Activated CD4-positive, alpha-beta memory T cell treated with anti-CD3 and anti-CD28 coated beads for 36 hours (primary cell): ENCODE measurements at places on chromosomes 4 and X. TPM values are rescaled to one million over a fixed set of nuclear protein-coding genes. Genes with fewer than 3 reads are reported as not detected.

Gene FRAS1
- total RNA-seq, result not detected

Gene COL4A5
- total RNA-seq, result not detected

Gene LEF1
- total RNA-seq, result 111 TPM

Gene ATOH1
- total RNA-seq, result not detected

Gene PGAM4
- 1.9 TPM for total RNA-seq

Gene HPF1
- total RNA-seq, result 36.6 TPM

Gene NOX1
- not detected for total RNA-seq

Gene RUFY3
- total RNA-seq, result 15.8 TPM

Gene MAGEC2
- not detected for total RNA-seq

Gene CHRDL1
- total RNA-seq, result not detected

Gene ENPEP
- total RNA-seq, result not detected

Gene ANOS1
- not detected for total RNA-seq

DNA sequence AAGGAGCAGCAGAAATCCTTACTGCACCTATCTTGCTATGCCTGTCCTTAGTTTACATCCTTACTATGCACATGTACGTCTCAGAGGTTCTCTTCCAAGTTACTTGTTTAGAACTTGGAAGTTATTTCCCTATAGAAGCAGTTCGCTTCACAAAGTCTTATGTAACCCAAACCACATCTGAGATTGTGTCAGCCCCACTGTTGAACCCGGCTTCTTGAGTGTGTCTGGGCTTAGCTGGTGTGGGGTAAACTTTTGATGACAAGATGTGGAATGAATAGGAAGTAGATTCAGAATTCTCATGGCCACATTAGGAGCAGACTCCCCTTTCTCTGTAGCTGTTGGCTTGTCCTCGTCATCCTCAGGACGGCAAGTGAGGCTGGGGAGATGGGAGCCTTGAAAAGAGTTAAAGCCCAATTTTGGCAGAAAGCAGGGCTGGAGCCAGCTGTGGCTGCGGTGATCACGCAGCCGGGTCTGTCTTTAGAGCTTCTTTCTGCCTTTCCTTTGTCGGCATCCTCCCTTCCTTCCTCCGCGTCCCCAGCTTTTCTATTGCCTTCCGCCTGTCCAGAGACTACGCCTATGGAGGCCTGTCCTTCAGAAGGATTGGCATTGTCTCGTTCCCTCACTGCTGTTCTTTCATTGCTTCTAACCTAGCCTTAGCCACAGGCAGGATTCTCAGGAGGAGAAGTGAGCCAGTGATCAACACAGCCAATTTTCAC lies 23.0 kb upstream of the LIMCH1 start:
- no peak overlapping the region for H3K27ac ChIP-seq
- H3K36me3 ChIP-seq, result no peaks in the 10 kb centered on the region
- H3K4me3 ChIP-seq, result no peak overlapping the region
- DNase-seq, result no peak
- no peaks in the 10 kb centered on the region for H3K4me1 ChIP-seq

GRCh38 chr4:183602557-183603027 lies 56.4 kb downstream of the RWDD4 start:
- no peaks in the 10 kb centered on the region for H3K36me3 ChIP-seq
- no peaks in the 10 kb centered on the region for H3K4me1 ChIP-seq
- H3K27ac ChIP-seq, result no peak overlapping the region
- peaks cover 3% of the 10 kb centered on the region for H3K27me3 ChIP-seq
- DNase-seq, result no peak

DNA sequence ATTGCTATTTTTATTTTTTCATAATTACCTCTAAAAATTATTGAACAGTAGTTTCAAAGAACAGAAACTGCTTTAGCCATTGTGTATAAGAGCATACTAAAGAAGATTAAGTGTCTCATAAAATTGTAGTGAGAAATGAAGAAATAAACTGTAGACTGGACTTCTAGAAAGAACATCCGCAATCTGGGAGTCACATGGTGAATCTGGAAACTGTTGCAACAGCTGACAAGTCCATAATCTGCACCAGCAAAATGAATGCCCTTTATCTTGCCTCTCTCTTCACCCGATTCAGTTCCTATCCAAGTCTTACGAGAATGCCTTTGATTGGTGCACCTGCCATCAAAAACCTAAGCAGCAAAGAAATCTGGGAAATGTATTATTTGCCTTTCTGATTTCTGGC lies 312.9 kb downstream of the NAF1 start:
- H3K27ac ChIP-seq, result no peak overlapping the region
- no peaks in the 10 kb centered on the region for H3K4me1 ChIP-seq
- H3K4me3 ChIP-seq, result no peak overlapping the region
- H3K36me3 ChIP-seq, result no peaks in the 10 kb centered on the region

DNA sequence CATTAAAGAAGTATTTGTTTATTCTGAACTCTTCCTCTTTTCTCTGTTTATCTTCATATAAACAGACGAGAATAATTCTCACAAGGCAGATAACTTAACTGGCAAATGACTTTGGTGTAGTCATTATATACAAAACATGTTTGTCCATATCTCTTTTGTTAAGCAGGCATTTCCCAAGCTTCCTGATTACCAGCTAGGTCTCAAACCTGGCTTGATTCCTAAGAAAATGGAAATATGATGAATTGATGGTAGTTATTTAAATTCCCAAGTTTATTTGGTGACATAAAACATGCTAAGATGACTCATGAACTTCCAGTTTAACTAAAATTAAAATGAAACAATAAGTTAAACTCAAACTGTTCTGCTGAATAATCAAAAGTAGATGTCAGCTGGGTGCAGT lies 96.8 kb downstream of the ARSJ start:
- H3K4me3 ChIP-seq, result no peak overlapping the region
- no peak for DNase-seq
- H3K36me3 ChIP-seq, result no peaks in the 10 kb centered on the region
- peaks cover 4% of the 10 kb centered on the region for H3K4me1 ChIP-seq

DNA sequence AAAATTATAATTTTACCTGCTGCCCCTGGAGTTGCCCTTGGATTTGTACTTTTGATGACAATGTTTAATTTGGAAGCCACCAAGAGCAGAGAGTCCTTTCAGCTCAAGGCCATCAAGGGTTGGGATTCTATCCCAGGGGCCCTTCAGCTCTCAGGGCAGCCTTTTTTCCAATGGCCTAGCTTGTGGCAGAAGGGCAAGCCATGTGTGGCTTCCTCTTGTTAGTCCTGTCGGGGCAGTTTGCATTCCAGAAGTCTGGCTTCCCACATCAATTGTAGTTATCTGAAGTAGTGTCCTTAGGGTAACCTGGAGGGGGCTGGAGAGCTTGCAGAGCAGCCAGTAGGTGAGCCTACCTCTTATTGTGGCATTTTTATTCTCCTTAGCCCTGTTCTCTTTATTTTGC lies 569.4 kb downstream of the TRAM1L1 start:
- H3K4me1 ChIP-seq, result no peaks in the 10 kb centered on the region
- H3K27me3 ChIP-seq, result no peaks in the 10 kb centered on the region
- no peaks in the 10 kb centered on the region for H3K36me3 ChIP-seq
- DNase-seq, result no peak

DNA sequence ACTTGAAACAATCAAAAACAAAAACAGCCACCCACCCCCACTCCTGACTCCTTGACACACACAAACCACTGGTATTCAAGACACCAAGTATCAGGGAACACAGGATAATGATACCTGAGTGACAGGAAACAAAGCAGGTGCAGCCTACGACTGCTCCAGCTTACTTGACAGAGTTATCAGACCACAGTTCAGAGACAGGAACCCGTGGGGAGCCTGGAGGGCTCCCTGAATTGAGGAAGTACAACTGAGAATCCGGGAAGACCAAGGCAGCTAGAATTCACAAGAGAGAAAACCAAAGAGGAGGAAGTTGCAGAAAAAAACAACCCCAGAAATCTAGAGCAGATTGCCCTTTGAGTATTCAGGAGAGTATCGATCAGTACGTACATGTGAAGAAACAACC lies 20.5 kb downstream of the COMMD8 start:
- peaks cover 4% of the 10 kb centered on the region for H3K4me1 ChIP-seq
- no peak overlapping the region for H3K27ac ChIP-seq
- H3K27me3 ChIP-seq, result no peaks in the 10 kb centered on the region

DNA sequence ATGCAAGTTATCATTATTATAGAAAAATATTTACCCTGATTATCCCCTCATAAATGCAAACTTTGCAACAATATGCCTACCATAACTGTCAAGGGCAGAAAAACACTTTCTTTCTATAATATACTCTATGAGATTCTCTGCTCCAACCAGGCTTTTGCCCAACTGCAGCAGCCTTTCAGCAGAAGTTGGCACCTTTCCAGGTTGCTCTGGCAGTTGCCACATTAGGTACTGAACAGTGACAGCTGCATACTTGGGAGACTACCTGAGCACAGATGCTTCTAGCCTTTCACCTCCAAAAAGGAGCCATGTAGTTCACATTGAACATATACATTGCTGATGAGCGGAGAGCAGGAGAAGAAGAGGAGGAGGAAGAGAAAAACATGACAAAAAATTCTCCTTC lies 69.5 kb upstream of the BRWD3 start:
- no peaks in the 10 kb centered on the region for H3K4me1 ChIP-seq
- H3K27ac ChIP-seq, result no peak overlapping the region
- H3K36me3 ChIP-seq, result no peaks in the 10 kb centered on the region
- no peaks in the 10 kb centered on the region for H3K27me3 ChIP-seq
- no peak overlapping the region for H3K4me3 ChIP-seq
- DNase-seq, result no peak

DNA sequence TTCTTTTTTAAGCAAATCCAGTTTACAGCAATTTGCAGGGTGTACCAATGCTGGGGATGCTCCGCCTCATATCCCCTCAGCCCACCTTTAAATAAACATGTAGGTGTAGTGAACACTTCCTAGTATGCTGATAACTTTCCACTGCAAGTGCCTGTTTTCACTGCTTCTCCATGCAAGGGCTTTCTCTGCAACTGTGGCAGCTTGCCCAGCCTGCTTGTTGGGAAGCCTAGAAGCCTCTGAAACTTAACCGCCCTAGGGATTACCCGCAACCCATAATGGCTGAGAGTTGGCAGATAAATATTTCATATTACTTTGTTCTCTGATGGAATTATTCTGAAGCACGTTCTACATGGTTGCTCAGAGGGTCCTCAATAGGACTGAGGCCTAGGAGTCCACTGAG lies 253.7 kb upstream of the DDX53 start:
- H3K27ac ChIP-seq, result no peak overlapping the region
- H3K36me3 ChIP-seq, result no peaks in the 10 kb centered on the region
- H3K27me3 ChIP-seq, result no peaks in the 10 kb centered on the region
- no peaks in the 10 kb centered on the region for H3K4me1 ChIP-seq
- DNase-seq, result no peak

GRCh38 chr4:26985873-26986272 lies 125.2 kb downstream of the STIM2 start:
- no peaks in the 10 kb centered on the region for H3K27me3 ChIP-seq
- peaks cover 43% of the 10 kb centered on the region for H3K4me1 ChIP-seq
- no peak overlapping the region for H3K4me3 ChIP-seq
- peak; percentile 56 for DNase-seq
- no peak overlapping the region for H3K27ac ChIP-seq

GRCh38 chr4:124329134-124329533 lies 383.4 kb downstream of the ANKRD50 start:
- H3K36me3 ChIP-seq, result no peaks in the 10 kb centered on the region
- no peak overlapping the region for H3K4me3 ChIP-seq
- no peaks in the 10 kb centered on the region for H3K4me1 ChIP-seq

- DNase-seq, result no peak
- H3K4me3 ChIP-seq, result no peak overlapping the region
- H3K27ac ChIP-seq, result no peak overlapping the region
- H3K36me3 ChIP-seq, result no peaks in the 10 kb centered on the region
- peaks cover 5% of the 10 kb centered on the region for H3K4me1 ChIP-seq
Measured at GRCh38 chrX:23804578-23804977, 21.6 kb downstream of the SAT1 start.

GRCh38 chr4:52106660-52107059 lies 55.6 kb downstream of the SPATA18 start:
- DNase-seq, result no peak
- no peak overlapping the region for H3K4me3 ChIP-seq
- no peaks in the 10 kb centered on the region for H3K27me3 ChIP-seq
- H3K27ac ChIP-seq, result no peak overlapping the region
- no peaks in the 10 kb centered on the region for H3K4me1 ChIP-seq

- H3K4me3 ChIP-seq, result no peak overlapping the region
- H3K27me3 ChIP-seq, result no peaks in the 10 kb centered on the region
- no peaks in the 10 kb centered on the region for H3K36me3 ChIP-seq
Measured at GRCh38 chrX:107686792-107687191, 58.5 kb downstream of the PRPS1 start.

DNA sequence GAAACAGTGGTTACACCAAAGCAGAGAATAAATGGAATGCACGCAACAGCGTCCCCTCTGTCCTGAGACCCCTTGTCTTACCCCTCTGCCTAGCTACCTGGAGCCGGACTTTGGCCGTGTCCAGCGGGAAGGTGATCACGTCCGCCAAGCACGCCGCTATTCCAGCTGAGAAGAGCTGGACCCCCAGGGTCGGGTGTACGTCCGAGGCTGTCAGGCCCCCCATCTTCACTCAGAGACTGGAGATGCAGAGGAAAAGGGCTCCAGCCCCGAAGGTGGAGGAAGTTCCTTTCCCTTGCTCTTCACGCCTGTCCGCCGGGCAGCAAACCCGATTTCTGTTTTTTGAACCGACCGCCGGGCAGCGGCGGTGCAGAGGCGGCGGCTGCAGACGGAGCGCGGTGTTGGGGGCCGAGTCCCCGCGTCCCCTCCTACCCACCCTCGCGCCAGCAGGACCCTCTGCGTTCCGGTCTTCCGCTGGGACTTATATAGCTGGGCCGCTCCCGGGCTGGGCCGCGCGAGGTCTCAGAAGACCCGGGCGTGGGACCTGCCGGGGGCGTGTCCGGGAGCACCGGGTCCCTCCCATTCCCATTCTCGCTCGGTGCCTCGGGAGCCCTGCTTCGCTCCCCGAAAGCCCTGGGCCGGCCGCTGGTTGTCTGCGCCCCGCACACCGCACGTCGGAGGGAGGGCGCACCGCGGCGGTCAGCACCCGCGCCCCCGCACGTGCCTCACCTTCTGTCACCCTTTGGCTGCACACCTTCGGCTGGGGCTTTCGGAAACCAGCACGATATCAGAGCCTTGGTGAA lies at the start of gene UCP1:
Gene UCP1 (minus strand): TSS at position 455 of the 800 bp plus-strand sequence. CDS start 232 bp downstream, at position 223.
- DNase-seq, result no peak
- H3K4me3 ChIP-seq, result no peak within 1 kb of the TSS
- H3K27ac ChIP-seq, result no peak within 1 kb of the TSS

GRCh38 chr4:120055162-120055561 lies 11.5 kb downstream of the MAD2L1 start:
- peaks cover 23% of the 10 kb centered on the region for H3K36me3 ChIP-seq
- no peak for DNase-seq
- H3K4me1 ChIP-seq, result peaks cover 6% of the 10 kb centered on the region

DNA sequence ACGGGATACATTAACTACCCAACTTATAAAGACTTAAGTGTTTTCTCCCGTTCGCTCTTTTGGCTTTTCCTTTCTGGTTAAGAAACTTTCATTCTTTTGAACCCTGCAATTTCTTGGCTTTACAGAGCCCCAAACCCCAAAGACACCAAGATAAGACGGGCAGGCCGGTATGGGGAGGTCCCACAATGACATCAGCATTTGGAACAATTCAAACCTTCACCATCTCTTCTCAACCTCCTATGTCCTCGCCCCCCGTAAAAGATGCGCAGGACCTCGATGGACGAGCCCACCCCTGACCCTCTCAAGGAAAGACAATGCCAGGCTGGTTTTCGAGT lies 999 bp downstream of the ZNF518B start:
- H3K4me1 ChIP-seq, result peaks cover 31% of the 10 kb centered on the region
- no peaks in the 10 kb centered on the region for H3K27me3 ChIP-seq
